ENCODE measurements at places on chromosomes 4 and X.

DNA sequence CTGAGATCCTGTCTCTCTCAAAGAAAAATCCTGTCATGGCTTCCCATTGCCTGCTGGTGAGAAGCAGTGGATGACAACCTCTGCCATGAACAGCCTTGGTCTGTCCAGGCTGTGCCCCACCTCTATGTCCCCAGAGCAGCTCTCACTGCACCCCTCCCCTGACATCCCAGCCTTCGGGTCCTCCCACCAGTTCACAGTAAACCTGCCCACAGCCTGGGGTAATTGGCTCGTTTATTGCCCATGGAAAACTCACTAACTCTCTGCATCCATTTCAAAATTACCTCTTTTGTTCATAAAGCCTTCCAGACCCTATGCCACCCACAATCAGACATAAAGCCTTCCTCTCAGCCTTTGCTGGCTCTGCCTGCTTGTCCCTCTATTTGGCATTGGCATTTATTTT, 10.7 kb upstream of the HMGB3 start:
- no peak for DNase-seq

GRCh38 chr4:183658362-183659028, 490 bp downstream of the RWDD4 start:
- DNase-seq, result peak; percentile 23

DNA sequence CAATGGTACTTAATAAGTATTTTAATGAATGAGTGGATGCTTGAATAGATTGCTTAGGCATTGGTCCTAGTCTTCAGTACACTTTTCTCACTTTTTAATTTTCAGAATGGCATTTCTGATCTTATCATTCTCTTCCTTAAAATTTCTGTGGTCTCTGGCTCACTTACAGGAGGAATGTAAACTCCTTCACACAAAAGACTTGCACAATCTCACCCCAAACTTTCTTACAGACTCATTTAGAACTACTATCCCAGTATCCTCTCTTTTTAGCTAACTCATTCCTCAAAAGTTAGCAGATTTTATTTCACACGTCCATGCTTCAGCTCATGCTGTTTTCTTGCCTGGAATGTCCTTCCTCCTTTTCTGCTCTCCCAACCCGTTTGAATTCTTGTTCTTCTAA, 350.1 kb downstream of the GRXCR1 start:
- no peak for DNase-seq

- peak; percentile 25 for DNase-seq
Observed at GRCh38 chrX:10111364-10112148, 45.2 kb upstream of the CLCN4 start.

DNA sequence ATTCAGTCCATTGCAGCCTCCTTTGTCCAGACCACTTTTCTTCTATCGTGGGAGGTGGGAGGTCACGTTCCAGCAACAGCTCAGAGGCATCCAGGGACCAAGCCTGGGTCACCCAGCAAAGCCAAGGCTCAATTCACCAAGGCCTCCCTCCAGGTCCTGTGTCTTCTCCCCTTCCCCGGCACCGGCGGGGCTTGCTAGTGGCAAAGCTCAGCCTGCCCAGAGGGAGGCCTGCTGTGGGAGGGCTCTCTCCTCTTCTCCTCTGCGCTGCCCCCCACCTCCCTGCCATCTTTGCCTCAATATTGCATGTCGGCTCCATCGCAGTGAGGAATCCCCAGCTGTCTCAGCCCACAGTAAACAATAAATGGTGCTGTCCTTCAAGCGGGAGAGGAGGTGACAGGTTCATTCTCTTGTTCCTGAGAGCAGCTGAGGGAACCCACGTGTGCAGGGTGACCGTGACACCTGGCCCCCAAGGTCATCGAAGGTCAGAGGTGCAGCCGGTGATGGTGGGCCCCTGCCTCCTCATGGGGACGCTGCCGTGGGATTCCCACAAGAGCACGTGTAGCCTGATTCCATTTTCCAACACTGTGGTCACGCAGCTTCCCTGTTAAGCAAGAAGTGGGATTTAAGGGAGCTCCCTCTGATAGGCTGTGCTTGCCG, 111.5 kb upstream of the PSAPL1 start:
- no peak for DNase-seq

GRCh38 chrX:132810964-132811712, 147.3 kb downstream of the HS6ST2 start:
- no peak for DNase-seq

DNA sequence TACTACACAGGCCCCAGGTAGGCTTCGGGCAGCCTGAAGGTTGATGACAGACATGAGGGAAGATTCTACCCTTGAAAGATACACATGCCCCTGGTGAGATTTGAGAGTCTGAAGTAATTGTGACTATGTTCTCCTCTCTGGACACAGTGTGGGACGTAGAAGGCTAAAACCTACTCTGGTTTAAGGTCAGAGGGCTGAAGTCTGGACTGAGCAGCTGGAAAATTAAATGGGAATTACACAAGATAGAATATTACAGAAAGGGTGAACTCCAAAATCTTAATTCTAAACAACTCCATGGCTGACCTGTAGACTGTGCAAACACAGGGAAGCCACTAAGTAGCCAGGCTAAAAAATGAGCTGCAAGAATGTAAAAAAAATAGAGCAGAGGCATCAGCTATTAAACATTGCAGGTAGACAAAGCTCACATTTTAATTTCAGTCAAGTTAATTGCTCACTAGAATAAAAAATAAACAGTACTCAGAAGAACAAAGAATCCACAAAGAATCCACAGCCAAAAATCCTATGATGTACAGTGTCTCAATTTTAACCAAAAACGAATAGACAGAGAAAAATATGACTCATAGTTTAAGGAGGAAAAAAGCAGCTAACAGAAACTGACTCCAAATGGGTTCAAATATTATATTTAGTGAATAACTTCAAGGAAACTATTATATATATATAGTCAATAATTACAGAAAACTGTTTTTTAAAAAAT, 170.4 kb downstream of the PCDH18 start:
- no peak for DNase-seq

GRCh38 chr4:181796502-181796901, 446.7 kb upstream of the TENM3 start:
- no peak for DNase-seq

DNA sequence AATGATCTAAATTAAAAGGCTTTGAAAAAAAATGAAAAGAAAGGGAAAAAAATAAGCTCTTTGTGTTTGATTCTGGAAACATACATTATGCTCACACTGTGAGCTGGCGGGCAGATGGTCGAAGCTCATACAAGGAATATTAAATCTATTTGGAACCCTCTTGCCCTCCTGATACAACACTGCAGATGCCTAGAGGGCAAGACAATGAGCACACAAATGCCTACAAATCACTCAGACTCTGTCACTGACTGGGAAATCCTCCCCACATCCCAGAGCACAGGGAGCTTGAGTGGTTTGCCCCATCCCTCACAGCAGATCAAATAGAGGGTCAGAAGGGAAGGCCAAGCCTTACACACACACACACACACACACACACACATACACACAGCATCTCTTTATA, 320.4 kb downstream of the HNRNPD start:
- no peak for DNase-seq

DNA sequence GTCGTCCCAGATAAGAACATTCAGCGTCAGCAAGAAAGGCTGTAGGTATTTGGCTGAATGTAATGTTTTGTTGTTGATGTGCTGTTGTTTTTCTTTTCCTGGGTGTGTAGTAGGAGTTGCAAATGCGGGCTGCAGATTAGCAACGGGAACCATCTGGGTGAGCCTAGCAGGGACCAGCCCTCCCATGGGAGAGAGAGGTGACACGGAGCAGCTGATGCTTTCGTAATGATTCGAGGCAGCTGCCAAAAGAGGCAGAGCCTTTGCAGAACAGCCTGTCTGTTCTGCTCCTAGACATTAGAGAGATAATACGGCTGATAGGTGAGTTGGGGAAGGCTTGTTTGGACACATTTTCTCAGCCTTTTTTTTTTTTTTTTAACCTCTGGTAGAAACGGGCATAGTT, 25.3 kb downstream of the ARSF start:
- no peak for DNase-seq

DNA sequence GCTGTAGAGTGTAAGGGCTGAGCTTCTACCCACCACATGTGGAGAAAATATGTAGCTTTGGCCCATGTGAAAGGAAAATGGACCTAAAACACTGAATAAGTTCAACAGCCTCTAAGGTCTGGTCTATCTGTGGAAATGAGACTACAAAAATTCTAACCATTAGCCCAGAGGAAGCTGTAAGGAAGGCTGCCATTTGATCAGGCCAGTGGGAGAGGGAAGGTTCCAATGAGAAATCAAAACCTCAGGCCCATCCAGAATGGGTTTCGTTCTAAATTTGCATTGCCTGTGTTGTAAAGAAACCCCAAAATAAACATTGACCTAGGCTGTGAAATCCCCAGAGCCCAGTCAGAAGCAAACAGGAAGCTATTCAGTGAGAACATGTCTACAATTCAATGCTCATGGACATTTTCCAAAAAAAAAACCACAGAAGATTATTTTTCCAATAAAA, 320.4 kb upstream of the SLC7A11 start:
- DNase-seq, result no peak

GRCh38 chr4:94253036-94253435, 45.4 kb downstream of the SMARCAD1 start:
- DNase-seq, result no peak

DNA sequence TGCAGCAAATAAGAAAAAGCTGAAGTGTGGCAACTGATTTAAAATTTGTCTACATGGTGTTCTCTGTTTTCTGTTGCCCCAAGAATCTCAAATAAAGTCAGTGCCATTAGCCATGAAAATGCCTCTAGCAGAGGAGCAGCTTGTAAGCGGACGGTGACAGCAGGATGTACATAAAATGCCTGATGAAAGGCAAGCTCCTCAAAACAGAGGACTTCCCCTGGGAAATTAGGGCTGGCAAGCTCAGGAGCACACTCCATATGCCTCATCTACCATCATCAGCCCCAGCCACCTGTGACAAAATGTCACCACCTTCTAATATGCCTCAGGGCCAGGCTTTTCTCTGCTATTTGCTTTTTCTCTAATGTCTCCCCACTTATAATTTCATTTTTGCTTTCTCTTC, 54.5 kb downstream of the ASB9 start:
- no peak for DNase-seq

- DNase-seq, result no peak
Observed at GRCh38 chr4:103719105-103719829, 518 bp downstream of the TACR3 start.

- no peak for DNase-seq
Observed at GRCh38 chr4:181952478-181952877, 290.7 kb upstream of the TENM3 start.

GRCh38 chr4:83926950-83927349, 391.0 kb downstream of the GPAT3 start:
- no peak for DNase-seq

DNA sequence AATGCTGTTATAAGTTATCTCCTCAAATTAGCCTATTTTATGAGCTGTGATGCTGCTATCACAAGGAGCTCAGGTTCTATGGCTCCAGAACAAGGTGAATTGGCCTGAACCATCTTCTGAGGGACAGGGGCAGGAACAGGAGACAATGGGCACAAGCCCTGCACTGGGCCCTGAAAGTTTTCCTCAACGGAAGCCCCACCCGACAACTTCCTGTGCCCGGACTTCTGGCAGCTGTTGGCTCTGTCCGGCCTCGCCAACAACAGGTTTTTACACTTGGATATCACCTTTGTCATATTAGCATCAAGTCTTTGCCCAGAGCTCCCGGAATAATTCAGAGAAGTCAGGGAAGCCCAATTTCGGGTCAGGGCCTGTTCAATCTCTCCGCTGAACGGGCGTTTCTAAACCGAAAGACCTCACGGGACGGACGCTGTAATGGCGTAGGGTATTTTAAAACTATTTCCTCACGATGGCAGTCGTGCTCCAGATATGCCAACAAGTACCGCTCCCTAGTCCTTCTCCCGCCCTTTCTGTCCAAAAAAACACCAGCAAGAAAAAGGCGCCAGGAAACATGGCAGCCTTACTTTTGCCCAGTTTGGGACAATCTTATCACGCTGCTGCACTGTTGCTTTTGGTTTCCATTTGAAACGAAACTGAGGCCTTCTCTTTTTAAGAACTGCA, 201.0 kb upstream of the STK26 start:
- DNase-seq, result peak; percentile 80

DNA sequence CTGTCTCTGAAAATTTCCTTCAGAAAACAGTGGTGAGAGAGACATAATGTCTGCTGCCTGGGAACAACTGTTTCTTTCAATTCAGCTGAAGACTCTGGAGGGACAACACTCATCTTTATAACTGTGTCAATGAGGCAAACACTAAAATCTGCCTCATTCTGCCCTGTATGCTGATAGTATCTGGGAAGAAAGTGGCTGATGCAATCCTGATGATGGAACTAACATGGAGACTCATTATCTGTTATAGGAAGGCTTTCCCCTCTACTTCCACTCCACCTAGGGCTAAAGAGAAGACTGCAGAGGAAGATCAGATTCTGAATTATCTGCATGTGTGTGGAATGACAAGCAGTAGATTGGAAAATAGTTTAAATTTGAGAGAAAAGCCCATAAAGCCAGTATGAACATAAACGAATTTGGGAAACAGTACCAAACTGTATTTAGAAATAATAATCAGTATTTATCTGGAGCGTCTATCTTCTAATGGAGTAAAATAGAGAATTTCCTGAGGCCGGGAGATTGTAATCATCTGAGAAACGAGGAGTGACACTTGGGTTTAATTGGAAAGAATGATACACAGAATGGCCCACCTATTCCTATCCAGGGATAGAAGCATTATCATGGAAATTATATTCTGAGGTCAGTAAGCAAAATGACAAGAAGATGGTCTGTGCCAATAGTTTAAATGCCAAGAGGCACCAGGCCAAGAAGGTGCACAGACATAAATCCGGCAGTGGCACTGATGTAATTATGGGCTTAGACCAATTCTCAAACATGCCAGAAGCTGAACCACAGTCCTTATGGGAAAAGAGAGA, 85.4 kb downstream of the SHISA3 start:
- DNase-seq, result no peak

- DNase-seq, result no peak
Observed at GRCh38 chr4:53040459-53040815, 178.3 kb downstream of the RASL11B start.

DNA sequence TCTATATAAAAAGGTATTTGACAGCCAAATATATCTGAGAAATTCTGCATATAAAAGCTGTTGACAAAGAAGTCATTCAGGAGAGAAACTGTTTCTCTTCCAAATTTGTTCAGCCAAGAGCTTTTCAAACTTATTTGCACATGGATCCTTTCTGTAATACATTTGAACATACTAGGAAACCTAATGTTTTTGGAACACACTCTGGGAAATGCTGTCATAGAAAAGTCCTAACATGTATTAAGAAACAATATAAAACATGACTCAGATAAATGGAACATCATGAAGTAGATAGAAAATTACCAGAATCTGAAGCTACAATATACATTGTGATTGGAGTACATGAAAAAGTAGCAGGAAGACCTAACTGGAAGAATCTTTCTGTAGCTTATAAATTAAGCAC, 781.5 kb upstream of the EPHA5 start:
- DNase-seq, result no peak

DNA sequence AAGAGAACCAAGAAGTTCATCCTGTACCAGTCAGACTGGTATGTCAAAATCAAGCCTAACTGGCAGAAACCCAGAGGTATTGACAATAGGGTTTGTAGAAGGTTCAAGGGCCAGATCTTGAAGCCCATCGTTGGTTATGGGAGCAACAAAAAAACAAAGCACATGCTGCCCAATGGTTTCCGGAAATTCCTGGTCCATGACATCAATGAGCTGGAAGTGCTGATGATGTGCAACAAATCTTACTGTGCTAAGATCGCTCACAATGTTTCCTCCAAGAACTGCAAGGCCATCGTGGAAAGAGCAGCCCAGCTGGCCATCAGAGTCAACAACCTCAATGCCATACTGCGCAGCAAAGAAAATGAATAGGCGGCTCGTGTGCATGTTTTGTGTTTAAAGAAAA, 172.7 kb upstream of the MED14 start:
- DNase-seq, result no peak

- DNase-seq, result no peak
Observed at GRCh38 chr4:69744157-69744478, 16.3 kb downstream of the SULT1B1 start.
